ENCODE measurements at places on chromosomes 2 and 18. TPM values are rescaled to one million over a fixed set of nuclear protein-coding genes. Genes with fewer than 3 reads are reported as not detected.
A peak's percentile ranks its signal among the peaks of the same experiment; 100 is the strongest.

DNA sequence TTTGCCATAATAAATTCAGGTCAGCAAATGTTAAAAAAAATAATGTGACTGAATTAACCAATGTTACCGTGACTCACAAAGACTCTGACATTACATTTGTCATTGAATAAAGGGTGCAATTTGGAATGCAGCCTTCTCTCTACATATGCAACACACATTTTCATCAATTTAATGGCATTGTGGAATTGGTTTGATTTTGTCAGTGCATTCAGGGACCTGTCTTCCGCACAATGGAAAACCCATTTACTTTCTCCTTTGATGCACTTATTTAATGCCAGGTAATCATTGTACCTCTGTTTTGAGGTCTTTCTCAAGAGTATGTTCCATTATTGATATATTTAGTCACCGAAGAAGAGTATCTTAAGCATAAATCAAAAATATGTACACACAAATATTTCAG is 1099.3 kb downstream of the SOCS6 start:
- no peaks in the 10 kb centered on the region for H3K4me1 ChIP-seq
- no peak overlapping the region for H3K4me3 ChIP-seq
- no peaks in the 10 kb centered on the region for H3K27me3 ChIP-seq

- H3K36me3 ChIP-seq, result no peaks in the 10 kb centered on the region
- no peak overlapping the region for H3K27ac ChIP-seq
Measured at GRCh38 chr2:216195565-216196029, 86.4 kb downstream of the XRCC5 start.

Gene FBXO36
- total RNA-seq, result 2.7 TPM

GRCh38 chr18:8659609-8660242 is 45.6 kb upstream of the MTCL1 start:
- DNase-seq, result no peak
- no peak overlapping the region for H3K4me3 ChIP-seq
- H3K36me3 ChIP-seq, result no peaks in the 10 kb centered on the region
- H3K27me3 ChIP-seq, result no peaks in the 10 kb centered on the region
- no peak overlapping the region for H3K27ac ChIP-seq
- peaks cover 11% of the 10 kb centered on the region for H3K4me1 ChIP-seq

Gene FAHD2B
- 1.4 TPM for total RNA-seq

GRCh38 chr2:13662055-13662454 is 945.3 kb downstream of the TRIB2 start:
- H3K4me1 ChIP-seq, result no peaks in the 10 kb centered on the region
- no peak overlapping the region for H3K27ac ChIP-seq
- no peak for DNase-seq
- no peaks in the 10 kb centered on the region for H3K27me3 ChIP-seq
- H3K4me3 ChIP-seq, result no peak overlapping the region
- no peaks in the 10 kb centered on the region for H3K36me3 ChIP-seq

GRCh38 chr18:57422313-57422872 is 12.8 kb upstream of the ONECUT2 start:
- no peak for DNase-seq
- H3K27ac ChIP-seq, result no peak overlapping the region

GRCh38 chr2:233434666-233435330 is 80.5 kb downstream of the DGKD start:
- no peaks in the 10 kb centered on the region for H3K36me3 ChIP-seq
- H3K27me3 ChIP-seq, result no peaks in the 10 kb centered on the region
- H3K4me3 ChIP-seq, result no peak overlapping the region
- H3K27ac ChIP-seq, result no peak overlapping the region
- no peak for DNase-seq

DNA sequence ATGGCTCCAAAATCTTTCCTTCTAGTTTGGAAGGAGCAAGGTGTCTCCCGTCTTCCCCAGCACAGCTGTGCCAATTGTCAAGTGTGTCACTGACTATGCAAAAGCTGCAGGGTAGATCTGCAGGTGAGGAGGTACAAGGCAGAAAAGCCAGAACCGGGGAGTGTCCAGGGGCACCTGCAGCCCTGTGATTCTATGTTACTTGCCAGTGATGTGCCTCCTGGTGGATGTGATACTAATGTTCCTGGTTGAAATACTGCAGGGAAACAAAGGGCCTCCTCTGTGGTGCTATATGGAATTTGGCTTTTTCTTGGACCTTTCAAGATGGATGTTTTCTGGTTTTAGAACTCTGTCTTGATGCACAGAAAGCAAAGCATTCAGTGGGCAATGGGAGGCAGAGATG is 80.3 kb downstream of the ST6GAL2 start:
- H3K27ac ChIP-seq, result no peak overlapping the region
- H3K27me3 ChIP-seq, result no peaks in the 10 kb centered on the region
- H3K4me1 ChIP-seq, result no peaks in the 10 kb centered on the region
- DNase-seq, result no peak
- no peak overlapping the region for H3K4me3 ChIP-seq

GRCh38 chr2:107437807-107438206 is 388.9 kb upstream of the RGPD4 start:
- H3K27me3 ChIP-seq, result no peaks in the 10 kb centered on the region
- no peak overlapping the region for H3K27ac ChIP-seq
- no peak for DNase-seq
- no peaks in the 10 kb centered on the region for H3K4me1 ChIP-seq
- no peaks in the 10 kb centered on the region for H3K36me3 ChIP-seq

DNA sequence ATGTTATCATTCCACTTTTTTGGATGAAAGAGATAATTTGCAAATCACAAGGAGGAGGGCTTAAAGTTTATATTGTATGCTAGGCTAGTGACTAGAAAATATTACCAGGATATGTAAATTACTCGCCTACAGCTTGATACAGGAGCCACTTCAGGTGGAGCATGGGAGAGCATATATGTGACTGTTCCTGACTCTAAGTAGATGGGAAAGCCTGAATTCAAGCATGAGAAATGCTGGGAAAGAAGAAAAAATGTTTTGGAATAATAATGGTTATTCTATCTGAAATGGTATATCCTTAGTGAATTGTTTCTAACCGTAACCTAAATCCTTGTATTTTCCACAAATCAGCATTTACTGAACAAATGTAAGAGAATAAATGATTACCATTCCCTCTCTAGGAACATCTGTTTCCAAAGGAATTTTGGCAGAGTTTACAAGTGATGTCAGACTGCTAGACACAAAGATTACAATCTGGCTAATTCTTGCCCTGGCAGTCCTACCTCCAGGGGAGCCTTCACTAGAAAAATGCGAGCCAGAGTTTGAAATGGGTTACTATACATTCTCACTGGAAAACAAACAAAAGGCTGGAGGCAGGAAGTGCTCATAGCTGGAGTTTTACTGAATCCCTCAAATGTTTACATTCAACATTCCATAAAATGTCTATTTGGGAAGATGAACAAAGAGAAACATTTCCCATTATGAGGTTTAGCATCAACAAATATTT is 129.4 kb upstream of the MAPRE2 start:
- H3K4me3 ChIP-seq, result no peak overlapping the region
- H3K36me3 ChIP-seq, result no peaks in the 10 kb centered on the region
- H3K27ac ChIP-seq, result no peak overlapping the region
- no peak for DNase-seq
- H3K4me1 ChIP-seq, result no peaks in the 10 kb centered on the region

DNA sequence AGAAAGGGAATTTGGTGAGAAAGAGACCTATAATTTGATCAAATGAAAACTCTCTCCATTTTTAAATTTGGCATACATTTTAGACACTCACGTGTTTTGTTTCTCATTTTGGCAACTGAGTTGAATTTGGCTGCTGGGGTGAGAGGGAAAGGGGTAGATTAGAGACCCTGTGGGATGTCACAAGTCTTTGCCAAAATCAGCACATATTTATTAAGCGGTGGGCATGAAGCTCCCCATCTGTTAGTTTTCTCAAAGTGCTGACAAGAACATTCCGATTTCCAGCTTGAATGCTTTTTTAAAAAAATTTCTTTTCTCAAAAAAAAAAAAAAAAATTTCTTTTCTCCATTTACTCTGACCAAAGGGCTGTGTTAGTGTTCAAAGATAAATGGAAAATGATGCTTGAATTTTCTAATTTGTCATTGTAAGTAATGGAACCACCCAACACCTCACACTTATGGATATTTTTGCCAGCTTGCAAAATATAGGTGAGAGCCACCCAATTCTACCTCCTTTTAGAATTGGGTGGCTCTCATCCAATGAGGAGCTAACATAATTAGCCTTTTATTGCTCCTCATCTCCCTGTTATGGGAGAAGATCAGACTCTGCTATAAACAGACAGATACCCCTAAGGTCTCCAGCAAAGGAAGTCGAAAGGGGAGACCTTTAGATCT is 222.9 kb upstream of the FN1 start:
- H3K27me3 ChIP-seq, result no peaks in the 10 kb centered on the region
- H3K4me3 ChIP-seq, result no peak overlapping the region
- DNase-seq, result no peak
- H3K4me1 ChIP-seq, result no peaks in the 10 kb centered on the region
- H3K36me3 ChIP-seq, result no peaks in the 10 kb centered on the region
- peak overlapping the region; percentile 54 for H3K27ac ChIP-seq

Gene CFAP65
- total RNA-seq, result 0.19 TPM

Gene HOXD11
- not detected for total RNA-seq

Gene ABCG8
- total RNA-seq, result not detected

DNA sequence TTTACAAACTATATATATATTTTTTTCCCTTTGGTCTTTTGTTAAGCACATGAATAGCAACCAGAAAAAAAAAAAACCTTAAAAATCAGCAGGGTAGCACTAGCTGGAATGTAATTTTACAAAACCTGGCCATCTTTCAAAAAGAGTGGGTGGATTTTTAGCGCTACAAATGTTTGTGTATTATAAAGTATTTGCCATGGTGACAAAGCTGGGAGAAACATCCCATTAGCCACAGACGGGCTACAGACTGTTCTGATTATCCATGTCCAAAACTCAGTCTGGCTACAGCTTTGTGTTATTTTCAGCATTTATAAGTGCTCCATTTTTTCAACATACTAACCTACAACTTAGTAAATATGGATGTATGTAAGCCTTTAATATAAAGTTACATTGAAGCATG is 249.5 kb upstream of the TANK start:
- no peak for DNase-seq
- H3K36me3 ChIP-seq, result no peaks in the 10 kb centered on the region
- no peaks in the 10 kb centered on the region for H3K27me3 ChIP-seq
- H3K4me3 ChIP-seq, result no peak overlapping the region
- peaks cover 7% of the 10 kb centered on the region for H3K4me1 ChIP-seq

Gene GREB1L
- total RNA-seq, result not detected

- H3K4me1 ChIP-seq, result no peaks in the 10 kb centered on the region
- H3K27me3 ChIP-seq, result no peaks in the 10 kb centered on the region
- DNase-seq, result no peak
- no peaks in the 10 kb centered on the region for H3K36me3 ChIP-seq
- no peak overlapping the region for H3K4me3 ChIP-seq
- H3K27ac ChIP-seq, result no peak overlapping the region
Measured at GRCh38 chr2:212863185-212863588, 288.2 kb downstream of the IKZF2 start.

GRCh38 chr2:26609205-26609631 is 31.9 kb downstream of the CIB4 start:
- H3K4me1 ChIP-seq, result peaks cover 16% of the 10 kb centered on the region
- no peak for DNase-seq
- no peak overlapping the region for H3K27ac ChIP-seq
- H3K4me3 ChIP-seq, result no peak overlapping the region

Gene METAP1D
- 7.1 TPM for total RNA-seq

Gene SH3RF3
- total RNA-seq, result 5.5 TPM

GRCh38 chr2:200747668-200748618 is 63.8 kb upstream of the BZW1 start:
- peaks cover 16% of the 10 kb centered on the region for H3K4me1 ChIP-seq
- H3K27ac ChIP-seq, result no peak overlapping the region
- DNase-seq, result no peak
- H3K4me3 ChIP-seq, result no peak overlapping the region

DNA sequence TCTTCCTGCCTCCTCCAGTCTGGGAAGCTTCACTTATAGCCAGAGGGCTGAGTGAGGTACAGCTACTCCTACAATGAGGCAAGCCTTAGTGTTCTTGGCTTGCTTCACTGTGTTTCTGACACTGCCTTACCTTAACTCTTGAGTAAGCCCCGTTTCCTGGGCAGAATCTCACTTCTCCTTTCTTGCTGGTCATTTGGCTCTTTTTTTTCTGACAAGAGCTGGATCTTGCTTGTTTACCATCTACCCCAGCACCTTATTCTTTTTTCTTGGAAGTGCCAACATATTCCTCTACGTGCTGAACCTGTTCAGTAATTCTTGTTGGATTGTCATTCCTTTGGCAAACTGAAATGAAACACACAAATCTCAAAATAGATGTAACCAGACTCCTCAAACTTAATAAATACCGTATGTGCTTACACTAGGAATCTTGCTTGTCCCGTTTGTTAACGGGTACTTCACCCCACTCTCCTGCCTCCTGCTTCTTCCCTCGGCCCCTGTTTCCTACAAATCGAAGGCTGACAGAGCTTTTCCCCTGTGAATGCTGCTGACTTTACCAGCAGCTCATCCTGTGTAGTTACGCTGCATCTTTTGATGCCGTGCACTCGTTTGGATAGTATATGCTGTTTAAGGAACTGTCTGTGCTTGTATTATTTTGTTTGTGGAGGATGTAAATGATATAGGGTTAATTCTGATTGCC is 132.2 kb downstream of the FMNL2 start:
- H3K27me3 ChIP-seq, result no peaks in the 10 kb centered on the region
- no peaks in the 10 kb centered on the region for H3K36me3 ChIP-seq
- peak overlapping the region; percentile 45 for H3K27ac ChIP-seq
- peaks cover 42% of the 10 kb centered on the region for H3K4me1 ChIP-seq

Gene LRRFIP1
- total RNA-seq, result 152 TPM

DNA sequence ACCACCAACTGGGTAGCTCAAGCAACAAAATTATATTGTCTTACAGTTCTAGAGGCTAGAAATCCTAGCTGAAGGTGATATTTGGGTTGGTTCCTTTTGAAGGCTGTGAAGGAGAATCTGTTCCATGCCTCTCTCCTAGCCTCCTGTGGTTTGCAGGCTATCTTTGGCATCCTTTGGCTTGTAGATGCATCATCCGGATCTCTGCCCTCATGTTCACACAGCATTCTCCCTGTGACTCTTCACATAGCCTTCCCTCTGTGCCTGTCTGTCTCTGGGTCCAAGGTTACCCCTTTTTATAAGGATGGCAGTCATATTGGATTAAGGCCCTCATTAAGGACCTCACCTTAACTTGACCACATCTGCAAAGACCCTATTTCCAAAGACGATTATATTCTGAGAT is 78.6 kb upstream of the MAP3K20 start:
- no peaks in the 10 kb centered on the region for H3K27me3 ChIP-seq
- H3K36me3 ChIP-seq, result no peaks in the 10 kb centered on the region
- no peak overlapping the region for H3K27ac ChIP-seq
- H3K4me1 ChIP-seq, result no peaks in the 10 kb centered on the region

GRCh38 chr2:241358470-241358869 is 2.4 kb downstream of the FARP2 start:
- peaks cover 53% of the 10 kb centered on the region for H3K4me1 ChIP-seq
- no peaks in the 10 kb centered on the region for H3K36me3 ChIP-seq
- no peak overlapping the region for H3K4me3 ChIP-seq
- H3K27ac ChIP-seq, result peak overlapping the region; percentile 41

Gene ATP6V1B1
- 1.2 TPM for total RNA-seq

DNA sequence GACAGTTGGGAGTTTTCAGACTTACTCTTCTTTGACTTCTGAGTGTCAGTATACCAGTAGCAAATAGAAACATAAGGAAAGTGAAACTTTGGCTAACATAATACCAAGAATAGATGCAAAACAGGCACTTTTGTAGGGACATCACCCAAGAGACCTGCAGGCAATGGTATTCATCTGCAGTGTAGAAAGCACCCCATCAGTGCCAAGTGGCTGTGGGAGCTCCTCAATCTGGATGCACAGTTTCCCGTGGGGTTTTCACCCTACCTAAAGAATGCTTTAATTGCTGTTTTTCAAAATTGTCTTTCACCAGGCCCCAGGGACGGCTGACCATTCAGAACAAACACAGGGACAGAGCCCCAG is 96.6 kb upstream of the GPR45 start:
- peaks cover 3% of the 10 kb centered on the region for H3K4me1 ChIP-seq
- peaks cover 66% of the 10 kb centered on the region for H3K27me3 ChIP-seq
- DNase-seq, result no peak
- no peaks in the 10 kb centered on the region for H3K36me3 ChIP-seq
- peak overlapping the region; percentile 67 for H3K4me3 ChIP-seq
